NK-92 treated with Interleukin-12 subunit alpha and Interleukin-12 subunit beta, amount 100 ng/mL, for 24 hours (cell line): ENCODE measurements at places on chromosomes 16 and 17.

GRCh38 chr16:35134471-35134870 lies 1675.1 kb downstream of the TP53TG3F start:
- no peak for DNase-seq

GRCh38 chr17:11459861-11460331 lies 138.4 kb upstream of the DNAH9 start:
- no peak for DNase-seq

DNA sequence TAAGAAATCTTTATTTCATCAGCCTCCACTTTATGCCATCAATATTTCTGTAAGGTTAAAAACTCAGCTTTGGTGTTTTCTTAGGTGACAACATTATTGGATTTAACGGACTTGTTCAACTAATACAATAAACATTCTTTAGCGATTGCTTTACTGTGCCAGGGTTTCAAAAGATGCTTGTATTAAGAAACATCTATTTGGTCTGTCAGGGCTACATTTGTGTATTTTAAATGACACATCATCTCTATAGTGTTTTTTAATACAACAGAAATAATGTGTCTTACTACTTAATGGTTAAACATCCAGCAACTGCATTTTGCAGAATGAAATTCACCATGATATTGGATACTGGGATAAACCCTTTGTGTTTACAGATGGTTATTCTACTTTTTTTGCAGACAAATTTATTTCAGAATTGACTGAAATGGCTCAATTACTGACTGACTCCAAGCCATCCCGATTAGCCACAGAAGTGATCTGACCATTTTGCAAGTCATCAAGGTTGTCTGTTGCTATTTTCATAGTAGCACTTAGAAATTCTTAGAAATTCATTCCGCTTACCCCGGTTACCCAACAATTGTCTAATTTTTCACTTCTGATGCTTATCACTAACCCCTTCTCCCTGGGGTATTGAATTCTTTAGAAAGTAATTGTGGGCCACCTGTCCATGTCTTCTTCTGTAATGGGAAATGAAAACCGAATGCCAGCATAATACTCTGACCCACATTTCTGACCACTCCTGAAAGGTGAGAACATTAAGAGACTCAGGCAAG lies 63.7 kb downstream of the HS3ST3A1 start:
- no peak for DNase-seq

- no peak for DNase-seq
Observed at GRCh38 chr17:16935786-16936185, 36.1 kb downstream of the TNFRSF13B start.

GRCh38 chr17:46917041-46917440 lies 5.9 kb upstream of the GOSR2 start:
- DNase-seq, result no peak

DNA sequence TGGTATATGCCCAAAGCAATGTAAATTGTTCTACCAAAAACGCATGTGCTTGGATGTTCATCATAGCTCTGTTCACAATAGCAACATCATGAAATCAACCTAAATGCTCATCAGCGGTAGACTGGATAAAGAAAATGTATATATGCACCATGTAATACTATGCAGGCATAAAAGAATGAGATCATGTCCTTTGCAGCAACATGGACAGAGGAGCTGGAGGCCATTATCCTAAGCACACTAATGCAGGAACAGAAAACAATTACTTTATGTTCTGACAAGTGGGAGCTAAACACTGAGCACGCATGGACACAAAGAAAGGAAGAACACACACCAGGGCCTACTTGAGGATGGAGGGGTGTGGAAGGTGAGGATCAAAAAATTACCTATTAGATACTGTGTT lies 33.7 kb downstream of the TANC2 start:
- no peak for DNase-seq

- DNase-seq, result no peak
Observed at GRCh38 chr16:30369938-30370455, 297 bp downstream of the TBC1D10B start.

- no peak for DNase-seq
Observed at GRCh38 chr17:81967533-81968395, 6.8 kb upstream of the NOTUM start.

- DNase-seq, result no peak
Observed at GRCh38 chr17:36879624-36880131, 57.6 kb upstream of the LHX1 start.

DNA sequence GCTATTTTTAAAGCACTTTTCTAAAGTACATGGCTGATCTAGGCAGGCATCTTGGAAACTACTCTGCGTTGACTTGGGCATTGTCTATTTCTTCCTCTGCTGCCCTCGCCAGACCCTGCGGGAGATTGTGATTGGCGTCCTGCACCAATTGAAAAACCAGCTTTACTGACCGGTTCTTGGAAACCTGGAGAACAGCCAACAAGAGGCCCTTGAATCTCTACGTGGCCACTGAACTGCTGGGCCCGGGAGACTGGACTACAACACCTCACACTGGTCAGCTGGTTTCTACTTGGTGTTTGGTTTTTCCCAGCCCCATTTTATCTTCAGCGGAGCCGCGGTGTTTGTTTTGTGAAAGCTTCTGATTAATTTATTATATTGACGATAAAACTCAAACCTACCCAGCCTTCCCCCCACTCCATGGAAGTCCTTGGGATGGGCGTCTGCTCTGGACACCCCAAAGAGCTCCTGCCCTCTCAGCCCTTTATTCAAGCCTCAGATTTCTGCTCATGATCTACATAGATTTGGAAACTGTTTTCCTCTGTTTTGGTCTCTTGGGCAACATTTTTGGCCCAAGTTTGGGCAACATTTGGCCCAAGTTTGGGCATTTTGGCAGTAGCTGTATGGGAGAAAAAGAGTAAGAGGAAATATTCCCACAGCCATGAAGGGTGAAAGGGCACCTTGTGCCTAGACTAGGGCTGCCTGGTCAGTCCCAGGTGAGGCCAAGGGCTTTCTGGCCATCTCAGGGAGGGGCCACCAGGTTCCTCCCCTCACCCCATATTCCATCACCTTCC lies 4.7 kb downstream of the MLX start:
- no peak for DNase-seq

- no peak for DNase-seq
Observed at GRCh38 chr17:148757-149156, 11.4 kb downstream of the SCGB1C2 start.

- DNase-seq, result no peak
Observed at GRCh38 chr17:32277284-32277683, 11.7 kb downstream of the RHBDL3 start.

- DNase-seq, result no peak
Observed at GRCh38 chr17:37744961-37745800, at the start of gene HNF1B. TSS of gene HNF1B (minus strand) at chr17:37745059. CDS start at chr17:37744884, 175 bp downstream.

DNA sequence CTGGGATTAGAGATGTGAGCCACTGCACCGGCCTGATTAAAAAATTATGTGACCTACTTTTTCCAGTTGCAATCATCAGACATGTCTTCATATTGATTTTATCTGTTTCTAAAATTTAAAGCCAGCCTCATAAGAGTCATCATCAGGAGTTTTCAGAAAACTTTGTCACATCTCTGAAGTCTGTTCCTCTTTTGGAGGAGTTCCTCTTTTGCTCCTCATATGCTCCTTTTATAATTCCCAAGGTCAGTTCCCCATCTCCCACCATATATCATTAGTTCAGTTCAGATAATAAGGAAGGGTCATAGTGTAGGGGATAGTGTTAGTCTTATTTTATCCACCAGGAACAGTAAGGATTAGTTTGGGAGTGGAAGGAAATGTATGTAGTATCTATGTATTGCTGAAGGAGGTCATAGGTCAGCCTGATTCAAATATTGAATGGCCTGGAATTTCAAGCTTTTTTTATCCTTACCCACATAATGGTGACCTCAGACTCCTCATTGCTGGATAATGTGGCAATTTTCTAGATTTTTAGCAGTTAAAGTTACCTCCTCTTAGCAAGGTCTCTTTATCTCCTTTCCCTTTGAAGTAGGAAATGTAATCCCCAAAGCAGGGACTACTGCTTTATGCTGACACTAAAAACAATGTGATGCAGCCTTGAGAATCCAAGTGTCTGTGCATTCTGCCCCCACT lies 13.8 kb upstream of the DUSP14 start:
- no peak for DNase-seq

DNA sequence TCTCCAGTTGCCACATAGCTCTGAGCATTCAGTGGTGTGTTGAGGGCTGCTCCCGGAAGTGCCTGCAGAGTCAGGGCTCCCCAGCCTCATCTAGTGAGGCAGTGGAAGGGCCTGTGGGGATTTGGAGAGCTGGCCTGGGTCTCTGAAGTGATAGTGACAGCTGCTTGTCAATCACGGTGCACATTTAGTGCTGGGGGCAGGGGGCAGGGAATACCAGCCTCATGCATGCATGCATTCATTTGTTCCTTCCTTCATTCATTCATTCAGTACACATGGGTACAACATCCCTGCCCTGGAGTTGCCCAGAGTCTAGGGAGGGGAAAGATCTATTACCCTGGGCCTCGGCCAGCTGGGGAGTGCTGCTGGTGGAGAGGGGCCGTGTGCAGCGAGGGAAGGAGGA lies 11.3 kb upstream of the STH start:
- DNase-seq, result no peak

GRCh38 chr17:66446419-66446818 lies 144.0 kb downstream of the PRKCA start:
- no peak for DNase-seq

DNA sequence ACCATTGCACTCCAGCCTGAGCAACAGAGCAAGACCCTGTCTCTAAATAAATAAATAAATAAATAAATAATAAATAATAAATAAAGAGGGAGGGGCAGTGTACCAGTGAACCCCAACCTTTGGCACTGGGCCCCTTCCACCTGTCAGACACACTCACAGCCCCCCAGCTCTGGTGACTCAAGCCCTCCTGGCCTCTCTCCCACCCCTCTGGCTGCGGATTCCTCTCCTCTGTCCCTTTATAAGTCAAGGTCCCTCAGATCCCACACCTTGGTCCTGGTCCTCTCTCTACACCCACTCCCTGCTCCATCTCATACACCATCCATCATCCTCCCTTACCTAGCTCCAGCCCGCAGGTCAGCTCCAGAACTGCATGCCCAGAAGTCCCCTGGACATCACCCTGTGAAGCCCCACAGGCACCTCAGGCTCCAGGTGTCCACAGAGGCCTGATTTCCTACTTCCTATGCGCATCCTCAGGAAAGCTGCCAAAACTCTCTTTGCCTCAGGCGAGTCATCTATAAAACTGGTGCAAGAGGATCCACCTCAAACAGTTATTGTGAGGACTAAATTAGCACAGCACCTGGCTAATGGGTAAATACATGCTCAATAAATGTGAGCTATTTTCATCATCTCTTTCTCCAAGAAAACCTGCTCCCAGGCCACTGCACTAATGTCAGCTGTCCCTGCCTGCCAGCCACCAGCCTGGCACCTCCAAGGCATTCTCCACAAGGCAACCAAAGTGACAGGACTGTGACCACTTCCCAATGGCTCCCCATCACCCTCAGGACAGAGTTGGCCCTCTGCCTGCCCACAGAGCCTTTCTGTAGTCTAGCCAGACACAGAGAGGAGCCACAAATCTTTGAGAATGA lies 46.8 kb downstream of the BEAN1 start:
- no peak for DNase-seq

GRCh38 chr17:83199500-83200201 lies 120.2 kb downstream of the METRNL start:
- DNase-seq, result peak; percentile 74

- DNase-seq, result no peak
Observed at GRCh38 chr16:67431775-67432505, 1.0 kb downstream of the HSD11B2 start.

DNA sequence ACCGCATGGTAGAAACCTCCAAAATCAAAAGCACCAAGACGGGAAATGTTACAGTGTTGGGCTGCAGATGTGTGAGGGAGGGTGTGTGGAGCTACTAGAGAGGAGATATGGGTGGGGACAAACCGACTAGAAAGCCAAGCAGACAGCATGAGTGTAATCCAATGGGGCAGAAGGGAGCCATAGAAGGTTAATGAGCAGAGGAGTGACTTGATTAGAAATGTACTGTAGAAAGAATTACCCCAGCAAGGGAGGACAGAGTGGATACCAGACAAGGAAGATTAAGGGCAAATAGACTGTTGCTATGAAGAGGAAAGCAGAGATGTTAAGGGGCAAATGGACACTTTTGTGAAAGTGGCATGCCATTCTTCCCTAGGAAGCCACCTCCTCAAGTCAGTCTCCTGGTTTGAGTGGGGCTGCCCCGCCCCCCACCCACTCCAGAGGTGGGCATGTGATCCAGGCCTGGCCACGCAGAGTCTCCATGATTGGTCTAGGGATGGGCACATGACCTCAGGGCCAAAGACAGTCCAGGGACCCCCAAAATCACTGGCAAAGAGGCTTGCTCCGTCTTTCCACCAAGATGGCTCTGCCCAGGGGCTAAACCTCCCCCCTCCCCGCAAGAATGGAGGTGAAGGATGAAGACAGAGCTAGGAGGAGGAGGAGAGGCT lies 4.3 kb downstream of the COTL1 start:
- DNase-seq, result no peak

DNA sequence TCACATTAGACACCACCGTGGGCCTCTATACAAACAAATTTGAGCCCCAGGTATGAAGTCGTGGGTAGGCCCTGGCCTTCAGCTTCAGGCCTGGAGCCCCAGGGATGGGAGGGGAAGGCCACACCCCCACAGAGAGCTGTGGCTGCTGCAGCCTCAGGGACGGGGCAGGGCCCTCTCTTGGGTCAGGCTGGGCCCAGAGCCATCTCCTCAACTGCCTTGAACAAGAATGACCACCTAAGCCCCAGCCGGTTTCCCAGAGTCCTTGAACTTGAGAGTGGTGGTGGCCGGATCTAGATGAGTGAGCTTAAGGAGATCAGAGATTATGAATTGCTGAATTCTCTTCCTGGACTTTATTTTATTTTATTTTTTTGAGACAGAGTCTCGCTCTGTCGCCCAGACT lies 18.6 kb downstream of the SCNN1B start:
- DNase-seq, result no peak

GRCh38 chr16:67257486-67258160 lies 8.8 kb downstream of the SLC9A5 start:
- no peak for DNase-seq

DNA sequence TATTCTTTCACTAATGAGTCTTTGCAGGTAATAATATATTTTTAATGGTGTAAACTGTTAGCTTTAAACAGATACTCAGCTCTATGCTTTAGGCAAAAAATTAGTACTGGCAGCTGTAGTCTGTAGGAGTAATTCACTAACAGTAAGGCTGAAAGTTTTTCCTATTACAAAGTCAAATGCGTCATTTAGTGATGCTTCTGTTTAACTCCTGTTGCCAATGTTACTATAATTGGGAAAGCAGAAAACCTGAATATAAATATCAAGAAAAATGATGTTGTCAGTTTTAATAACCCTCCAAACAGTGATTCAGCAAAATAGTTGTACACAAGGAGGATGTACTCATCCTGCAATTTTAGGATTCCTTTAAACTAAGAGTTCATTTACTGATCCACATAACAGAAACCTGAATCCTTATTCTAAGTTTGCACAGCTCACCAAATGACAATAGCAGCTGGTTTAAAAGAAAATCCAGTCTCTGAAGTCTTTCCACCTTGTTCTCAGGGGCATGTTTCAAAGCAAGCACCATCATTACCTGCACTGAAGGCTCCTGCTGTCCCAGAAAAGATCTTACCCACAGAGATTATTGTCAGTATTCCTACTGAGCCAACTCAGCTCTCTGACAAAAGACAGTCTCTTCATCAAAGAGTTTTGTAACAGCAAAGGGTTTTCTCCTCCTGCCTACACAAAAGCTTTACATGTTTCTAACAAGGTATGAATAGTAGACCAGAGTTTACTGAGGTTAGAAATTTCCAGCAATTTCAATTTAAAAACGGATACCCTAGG lies 4.2 kb downstream of the CDR2 start:
- DNase-seq, result no peak

- DNase-seq, result no peak
Observed at GRCh38 chr17:81931557-81932332, 4.2 kb upstream of the MAFG start.

GRCh38 chr17:61325382-61326073 lies 74.1 kb upstream of the TBX2 start:
- no peak for DNase-seq

GRCh38 chr16:88819126-88819525 lies 7.4 kb upstream of the APRT start:
- no peak for DNase-seq
